ENCODE measurements at places on chromosomes 7 and 10.

DNA sequence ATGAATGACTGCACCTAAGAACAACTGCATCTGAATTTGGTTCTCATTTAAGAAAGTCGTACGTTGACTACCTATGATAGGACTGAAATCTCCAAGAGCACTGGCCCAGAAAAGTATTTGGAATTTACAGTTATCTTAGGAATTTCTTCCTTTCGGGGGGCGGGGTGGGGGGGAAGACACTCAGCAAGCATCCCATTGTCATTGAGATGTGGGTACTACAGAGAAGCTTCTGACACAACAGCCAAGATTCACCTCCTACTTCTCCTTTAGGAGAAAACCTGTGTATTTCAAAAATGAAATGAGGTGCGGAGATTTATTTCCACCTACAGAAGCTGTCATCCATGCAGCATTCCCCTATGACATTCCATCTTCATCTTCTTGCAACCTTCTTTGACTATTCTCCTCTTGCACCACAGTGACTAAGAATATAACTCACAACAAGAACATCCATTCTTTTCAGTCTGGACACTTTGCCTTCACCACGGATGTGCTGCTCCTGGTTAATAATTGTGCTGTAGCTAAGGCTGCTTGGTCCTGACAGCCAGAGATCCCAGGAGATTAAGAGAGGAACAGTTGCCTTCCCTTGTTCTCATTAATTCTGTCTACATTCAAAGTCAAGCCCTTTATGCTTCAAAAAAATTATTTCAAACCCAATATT is 98.4 kb upstream of the FRMD4A start:
- no peak for DNase-seq

DNA sequence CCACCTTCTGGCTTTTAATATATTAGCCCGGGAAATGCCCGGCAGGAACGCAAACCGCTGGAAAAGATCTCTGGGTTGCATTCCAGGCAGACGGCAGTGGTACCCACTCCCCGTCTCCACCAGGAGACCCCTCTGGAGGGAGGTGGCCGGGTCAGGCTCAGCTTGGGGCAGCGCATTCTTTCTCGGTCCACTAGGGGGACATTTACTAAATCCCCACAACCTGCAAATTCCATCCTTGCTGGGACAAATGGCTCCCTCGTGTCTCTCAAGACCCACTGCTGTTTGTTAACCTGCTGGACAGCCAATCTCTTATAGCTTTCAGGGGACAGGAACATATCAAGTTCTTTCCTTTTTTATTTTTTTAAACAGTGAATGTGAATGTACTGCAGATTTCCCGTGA is 45.8 kb upstream of the CARD11 start:
- no peak for DNase-seq

GRCh38 chr7:115574681-115575291 is 455.8 kb downstream of the TFEC start:
- no peak for DNase-seq

GRCh38 chr10:73959484-73960243 is 38.3 kb upstream of the VCL start:
- DNase-seq, result no peak

DNA sequence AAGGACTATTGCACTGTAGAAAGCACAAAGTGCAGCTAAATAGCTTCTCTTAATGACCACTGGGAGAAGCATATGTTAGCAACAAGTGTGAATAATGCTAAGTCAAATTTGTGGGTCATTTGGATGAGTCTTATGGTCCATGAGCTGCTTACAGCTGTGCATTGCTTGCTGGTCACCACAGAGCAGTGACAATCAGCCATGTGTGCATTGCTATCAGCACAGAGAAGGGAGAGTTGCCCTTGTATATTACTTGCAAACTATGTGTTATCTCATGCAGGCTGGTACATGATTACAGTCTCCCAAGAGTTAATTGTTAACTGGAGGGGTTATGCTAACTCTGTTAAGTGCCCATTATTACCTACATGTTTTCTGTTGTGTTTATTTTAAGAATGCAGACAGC is 25.7 kb downstream of the MRPS33 start:
- no peak for DNase-seq
